ENCODE measurements at places on chromosomes 11 and 22.

DNA sequence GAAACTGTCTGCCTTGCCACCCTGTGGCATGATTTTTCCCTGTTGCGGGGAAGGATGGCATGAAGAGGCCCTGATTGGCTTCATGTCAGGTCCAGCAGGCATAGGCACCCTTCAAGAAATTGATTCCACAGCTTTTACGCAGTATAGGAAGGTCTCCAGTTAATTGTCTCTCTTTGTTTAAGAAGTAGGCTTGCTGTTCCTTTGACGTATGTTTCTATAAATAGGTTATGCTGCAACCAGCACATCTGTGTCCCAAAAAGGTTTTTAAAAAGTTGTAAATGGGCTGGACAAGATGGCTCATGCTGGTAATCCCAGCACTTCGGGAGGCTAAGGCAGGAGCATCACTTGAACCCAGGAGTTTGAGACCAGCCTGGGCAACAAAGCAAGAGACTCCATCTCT is 62.6 kb downstream of the CD6 start:
- DNase-seq: no peak

- peak; percentile 74 for DNase-seq
Observed at GRCh38 chr11:11620921-11621572, 758 bp downstream of the GALNT18 start.

GRCh38 chr11:70778883-70779282 is 380.6 kb downstream of the CTTN start:
- no peak for DNase-seq

DNA sequence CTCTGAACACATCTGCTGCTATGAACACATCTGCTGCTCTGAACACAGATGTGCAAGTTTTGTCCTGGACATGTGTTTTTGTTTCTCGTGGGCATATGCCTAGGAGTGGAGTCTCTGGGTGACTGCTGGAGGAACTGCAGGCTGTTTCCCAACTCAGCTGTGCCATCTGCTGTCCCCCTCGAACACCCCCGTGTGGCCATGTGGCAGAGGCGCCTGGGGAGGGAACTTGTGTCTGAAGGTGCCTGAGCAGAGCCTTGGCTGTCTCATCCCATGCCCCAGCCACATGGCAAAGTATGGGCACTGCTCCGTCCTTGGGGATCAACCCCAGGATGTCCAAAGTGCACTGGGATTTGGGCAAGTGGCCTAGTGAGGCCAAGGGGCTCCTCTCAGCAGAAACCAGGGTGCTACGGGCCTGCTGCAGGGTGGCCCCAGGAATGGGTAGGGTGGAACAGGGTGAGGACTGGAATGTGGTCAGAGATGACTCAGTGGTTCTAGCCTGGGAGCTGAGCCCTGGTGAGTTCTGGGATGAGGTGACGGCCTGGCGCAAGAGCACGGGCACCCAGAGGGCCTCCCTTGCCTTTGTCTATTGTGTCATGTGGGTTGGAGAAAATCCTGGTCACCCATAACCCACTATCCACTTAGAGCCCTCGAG is 14.7 kb downstream of the GATD1 start:
- DNase-seq: no peak

DNA sequence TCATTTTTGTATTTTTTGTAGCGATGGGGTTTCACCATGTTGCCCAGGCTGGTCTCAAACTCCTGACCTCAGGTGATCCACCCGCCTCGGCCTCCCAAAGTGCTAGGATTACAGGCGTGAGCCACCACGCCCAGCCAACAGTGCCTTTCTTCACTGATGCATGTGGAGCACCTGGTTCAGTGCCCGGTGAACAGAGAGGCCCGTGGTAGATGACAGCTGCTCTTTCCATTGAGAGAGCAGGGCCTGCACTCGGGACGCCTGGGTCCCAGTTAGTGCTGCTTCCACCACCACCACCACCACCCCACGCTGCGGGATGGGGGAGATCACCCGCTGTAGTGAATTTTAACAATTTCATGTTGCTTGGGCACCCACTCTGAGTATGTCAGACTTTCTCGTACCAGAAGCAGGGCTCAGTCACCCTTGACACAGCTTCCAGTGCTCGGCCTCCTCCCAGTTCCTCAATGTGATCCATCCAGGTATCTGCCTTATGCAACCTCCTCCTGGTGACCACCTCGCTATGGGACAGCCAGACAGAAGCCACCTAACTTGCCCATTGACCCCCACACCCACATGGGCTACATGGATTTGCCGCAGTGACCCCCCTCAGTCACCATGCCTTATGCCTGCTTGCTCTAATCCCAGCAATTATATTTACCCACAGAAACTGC is 36.6 kb downstream of the ARRB1 start:
- DNase-seq: no peak

DNA sequence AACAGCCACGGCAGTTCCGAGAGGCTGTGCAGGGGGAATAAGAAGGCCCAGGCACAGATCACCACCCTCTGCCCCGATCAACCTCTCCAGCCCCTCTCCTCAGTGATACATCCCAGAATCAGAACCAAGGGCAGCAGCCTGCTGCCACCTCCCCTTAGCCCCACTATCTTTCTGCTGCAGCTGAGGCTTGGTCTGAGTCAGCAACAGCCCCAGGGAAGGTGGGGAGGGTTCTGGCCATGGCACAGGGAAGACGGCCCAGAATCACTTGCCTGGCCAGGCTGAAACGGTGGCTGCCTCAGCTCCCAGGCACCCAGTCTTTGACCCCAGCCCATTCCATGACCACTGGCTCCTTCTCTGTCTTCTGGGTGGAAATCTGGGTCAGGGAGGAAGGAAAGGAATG is 2.3 kb downstream of the CHID1 start:
- DNase-seq: no peak

DNA sequence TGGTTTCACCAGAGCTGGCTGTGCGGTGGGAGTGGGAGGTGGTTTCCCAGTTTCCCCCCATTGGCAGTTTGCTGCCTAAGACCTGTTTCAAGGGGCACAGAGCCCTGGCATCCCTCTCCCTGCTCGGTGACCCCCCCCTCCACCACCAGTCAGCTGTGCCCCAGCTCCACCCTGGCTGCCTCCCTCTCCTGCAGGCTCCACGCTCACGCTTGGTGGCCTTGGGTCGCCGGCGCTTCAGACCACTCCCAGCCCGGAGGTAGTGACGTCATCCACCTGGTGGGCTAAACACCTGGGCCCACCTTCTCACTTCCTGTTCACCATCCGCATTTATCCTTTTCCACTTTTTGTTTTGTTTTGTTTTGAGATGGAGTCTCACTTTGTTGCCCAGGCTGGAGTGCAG is 7.8 kb downstream of the GAL start:
- no peak for DNase-seq

GRCh38 chr11:19806251-19806650 is 93.6 kb downstream of the NAV2 start:
- no peak for DNase-seq

DNA sequence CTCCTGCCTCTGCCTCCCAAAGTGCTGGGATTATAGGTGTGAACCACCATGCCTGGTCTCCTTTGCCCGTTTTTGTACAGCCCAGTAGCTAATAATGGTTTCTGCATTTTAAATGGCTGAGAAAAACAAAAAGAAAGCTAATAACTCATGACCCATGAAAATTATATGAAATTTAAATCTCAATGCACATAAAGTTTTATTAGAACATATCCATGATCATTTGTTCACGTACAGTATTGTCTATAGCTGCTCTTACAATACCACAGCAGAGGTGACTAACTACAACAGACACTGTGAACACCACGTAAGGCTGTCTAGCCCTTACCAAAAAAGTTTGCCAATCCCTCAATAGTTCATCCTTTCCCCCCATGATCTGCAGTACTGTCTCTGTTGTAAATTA is 6.4 kb upstream of the PLAAT2 start:
- DNase-seq: no peak

GRCh38 chr11:123469089-123469488 is 39.0 kb downstream of the GRAMD1B start:
- DNase-seq: no peak

DNA sequence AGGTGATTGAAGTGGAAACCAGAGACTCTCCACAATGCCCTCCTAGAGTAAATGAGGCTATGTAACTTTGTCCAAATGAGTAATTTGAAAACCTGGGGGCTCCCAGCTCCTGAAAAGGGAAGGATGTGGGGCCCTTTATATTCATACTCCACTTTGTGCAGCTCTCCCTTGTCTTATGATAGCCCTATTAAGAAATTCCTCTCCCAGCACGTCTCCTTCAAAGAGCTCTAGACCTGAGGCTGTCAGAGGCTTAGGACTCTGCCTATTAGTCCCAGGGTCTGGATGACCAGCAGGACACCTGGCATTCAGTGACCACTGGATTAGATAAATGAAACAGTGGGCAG is 2.1 kb downstream of the SLC43A1 start:
- DNase-seq: no peak

DNA sequence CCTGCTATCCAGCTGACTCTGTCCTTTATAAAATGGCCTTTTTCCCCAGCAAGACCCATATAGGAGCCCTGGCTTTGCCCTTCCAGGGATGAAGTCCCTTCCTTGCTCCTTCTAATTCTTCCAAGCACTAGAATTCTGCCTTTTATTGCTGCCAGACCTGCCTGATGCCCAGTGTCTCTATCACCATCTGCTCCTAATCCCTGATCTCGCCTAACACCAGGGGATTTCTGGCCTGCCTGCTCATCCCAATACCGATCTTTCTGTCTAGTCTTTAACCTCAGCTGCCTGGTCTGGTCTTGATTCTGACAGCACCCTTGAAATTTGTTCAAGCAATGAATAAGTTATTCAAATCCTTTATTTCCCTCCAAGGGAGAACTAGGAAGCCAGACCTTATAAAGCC is 150.2 kb downstream of the SPON1 start:
- no peak for DNase-seq

DNA sequence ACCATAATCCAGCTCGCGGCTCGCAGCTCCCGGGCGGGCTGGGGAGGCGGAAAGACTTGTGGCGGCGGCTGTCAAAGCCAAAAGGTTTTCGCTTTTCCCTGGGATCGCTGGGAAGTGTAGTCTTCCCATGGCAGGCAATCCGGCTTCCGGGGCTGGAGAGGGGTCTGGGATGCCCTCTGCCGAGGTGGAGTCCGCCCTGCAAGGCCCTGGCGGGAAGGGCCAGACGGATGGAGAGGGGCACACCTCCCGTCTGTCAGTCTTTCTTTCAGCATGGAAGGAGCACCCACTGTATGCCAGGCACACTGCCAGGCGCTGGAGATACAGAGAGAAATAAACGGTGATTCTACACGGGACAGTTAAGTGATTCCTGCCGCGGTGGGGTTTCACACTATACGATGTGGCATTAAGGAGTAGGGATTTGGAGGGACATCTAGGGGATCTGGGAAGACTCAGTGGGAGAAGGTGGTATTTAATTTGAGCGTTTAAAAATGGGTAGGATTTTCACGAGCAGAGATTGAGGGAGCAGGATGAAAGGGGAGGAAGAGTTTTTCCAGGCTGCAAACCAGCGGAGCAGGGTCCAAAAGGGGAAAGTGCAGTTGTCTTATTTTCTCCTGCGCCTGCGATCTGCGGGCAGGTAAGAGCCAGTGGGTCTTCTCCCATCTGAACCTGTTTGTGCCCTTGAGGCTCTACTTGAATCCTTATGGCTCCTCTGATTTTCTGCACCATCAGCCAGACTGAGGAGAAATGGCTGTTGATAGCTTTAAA is at the start of gene BACE1:
Gene BACE1 (minus strand): TSS at position 60 of the 765 bp plus-strand sequence. CDS start 461 bp downstream, outside the sequence.
- DNase-seq: no peak

DNA sequence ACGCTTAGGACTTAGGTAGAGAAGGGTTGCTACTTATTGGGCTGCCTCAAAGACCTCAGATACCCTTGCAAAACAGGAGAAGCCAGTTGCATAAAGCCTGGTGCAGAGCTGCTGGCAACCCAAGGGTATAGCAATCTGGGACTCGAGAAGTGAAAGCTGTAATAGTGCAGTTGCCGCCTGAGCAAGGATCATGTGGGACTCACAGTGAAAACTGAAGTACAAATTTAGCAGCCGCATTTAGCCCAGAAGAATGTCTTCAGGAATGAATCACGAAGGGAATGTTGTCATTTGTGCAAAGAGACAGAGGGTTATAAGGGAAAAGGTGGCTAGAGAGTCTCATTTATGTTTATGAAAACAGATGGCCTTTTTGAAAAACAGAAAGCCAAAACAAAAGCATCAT is 267.2 kb downstream of the TENM4 start:
- DNase-seq: no peak

DNA sequence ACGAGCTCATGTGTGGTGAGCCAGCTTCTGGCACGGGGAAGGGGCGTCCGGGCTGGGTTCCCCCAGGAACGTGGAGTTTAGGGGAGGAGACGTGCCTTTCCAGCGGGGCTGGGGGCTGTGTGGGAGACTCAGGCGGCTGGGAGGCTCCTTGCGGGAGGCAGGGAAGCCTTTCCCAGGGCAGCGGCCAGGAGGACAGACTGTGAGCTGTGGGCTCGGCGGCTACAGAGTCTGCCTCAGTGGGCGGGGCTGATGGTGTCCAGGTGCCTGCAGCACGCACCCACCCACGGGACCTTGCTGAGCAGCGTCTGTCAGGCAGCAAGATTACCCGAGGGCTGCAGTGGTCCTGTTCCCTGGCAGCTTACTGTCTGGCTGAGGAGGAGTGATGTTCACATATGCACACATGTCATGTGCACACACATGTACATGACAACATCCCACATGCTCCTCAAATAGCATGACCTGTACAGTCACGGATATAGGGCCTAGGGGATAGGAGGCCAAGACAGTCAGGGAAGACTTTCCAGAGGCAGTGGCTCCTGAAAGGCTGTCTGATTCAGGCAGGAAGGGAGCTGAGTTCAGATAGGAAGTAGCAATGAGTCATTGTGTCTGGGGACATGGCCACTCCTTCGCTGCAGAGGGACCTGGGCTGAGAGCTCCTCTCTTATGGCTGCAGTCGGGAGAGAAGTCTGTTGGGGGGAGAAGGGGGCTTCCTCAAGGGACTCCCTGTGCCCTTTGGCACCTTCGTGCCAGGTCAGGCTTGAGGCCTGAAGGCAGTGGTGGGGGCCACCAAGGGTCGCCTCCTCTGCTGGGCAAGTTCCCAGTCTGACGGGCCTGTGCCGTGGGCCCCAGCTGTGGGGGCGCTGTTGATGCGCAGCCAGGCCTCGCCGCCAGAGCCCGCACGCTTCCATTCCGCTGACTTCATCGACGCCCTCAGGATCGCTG is 23.3 kb upstream of the PPP6R3 start:
- DNase-seq: no peak

DNA sequence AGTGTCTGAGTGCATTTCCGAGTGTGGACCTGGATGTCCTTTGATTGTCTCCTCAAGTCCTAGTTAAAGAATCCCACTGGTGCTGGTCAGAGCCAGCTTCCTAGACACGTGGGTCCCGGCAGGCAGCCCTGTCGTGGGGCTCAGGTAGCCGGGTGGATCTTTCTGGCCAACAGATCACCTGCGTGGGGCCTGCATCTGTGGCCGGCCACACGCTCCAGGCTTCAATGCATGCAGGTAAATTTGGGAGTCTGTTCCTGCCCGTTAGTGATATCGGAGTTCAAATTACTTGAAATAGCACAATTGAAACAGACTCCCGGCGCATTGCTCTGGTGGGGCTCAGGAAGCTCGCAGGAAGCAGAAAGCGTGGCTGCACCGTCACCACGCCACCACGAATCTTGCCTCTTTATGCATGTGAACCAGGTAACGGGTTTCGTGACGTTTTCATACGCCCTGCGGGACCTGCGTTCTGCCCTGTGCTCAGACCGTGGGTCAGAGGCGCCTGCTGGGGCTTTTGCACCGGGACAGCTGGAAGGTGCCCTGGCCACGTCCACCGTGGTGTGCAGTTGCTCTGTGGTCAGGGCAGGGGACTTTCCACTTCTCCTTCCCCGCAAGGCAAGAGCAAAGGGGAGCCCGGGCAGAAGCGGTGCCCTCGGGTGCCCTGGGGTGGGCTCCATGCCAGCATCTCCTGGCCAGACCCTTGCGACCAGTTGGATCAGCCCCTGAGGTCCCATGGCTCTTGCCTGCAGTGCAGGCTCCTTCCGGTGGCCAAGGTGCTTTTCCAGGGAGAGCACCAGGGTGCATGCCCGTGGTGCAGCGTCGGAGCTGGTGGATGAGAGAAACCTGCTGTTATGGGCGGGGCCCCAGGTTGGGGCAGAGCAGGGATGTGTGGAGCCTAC is 803.5 kb downstream of the BRD1 start:
- no peak for DNase-seq

- no peak for DNase-seq
Observed at GRCh38 chr11:68999093-68999747, 13.8 kb downstream of the MRGPRF start.
